Glutamatergic neuron (in vitro differentiated cells): ENCODE measurements at places on chromosomes 5 and 9. TPM values are rescaled to one million over a fixed set of nuclear protein-coding genes. Genes with fewer than 3 reads are reported as not detected.

The SH3GL2 gene
- total RNA-seq = 8.1 TPM

- H3K4me1 ChIP-seq = peaks cover 23% of the 10 kb centered on the region
- H3K27ac ChIP-seq = no peak overlapping the region
- no peak overlapping the region for H3K4me3 ChIP-seq
- peaks cover 9% of the 10 kb centered on the region for H3K27me3 ChIP-seq
- peaks cover 24% of the 10 kb centered on the region for H3K36me3 ChIP-seq
Measured at GRCh38 chr9:23603311-23603710, 222.7 kb downstream of the ELAVL2 start.

- DNase-seq = no peak
- H3K4me3 ChIP-seq = no peak overlapping the region
- no peak overlapping the region for H3K27ac ChIP-seq
- peaks cover 15% of the 10 kb centered on the region for H3K4me1 ChIP-seq
Measured at GRCh38 chr5:142221091-142221860, 103.5 kb downstream of the SPRY4 start.

The FXN gene
- 7.1 TPM for total RNA-seq

The PCDHA4 gene
- total RNA-seq = 29.7 TPM

The NIM1K gene
- 10.5 TPM for total RNA-seq

The CFAP77 gene
- not detected for total RNA-seq

DNA sequence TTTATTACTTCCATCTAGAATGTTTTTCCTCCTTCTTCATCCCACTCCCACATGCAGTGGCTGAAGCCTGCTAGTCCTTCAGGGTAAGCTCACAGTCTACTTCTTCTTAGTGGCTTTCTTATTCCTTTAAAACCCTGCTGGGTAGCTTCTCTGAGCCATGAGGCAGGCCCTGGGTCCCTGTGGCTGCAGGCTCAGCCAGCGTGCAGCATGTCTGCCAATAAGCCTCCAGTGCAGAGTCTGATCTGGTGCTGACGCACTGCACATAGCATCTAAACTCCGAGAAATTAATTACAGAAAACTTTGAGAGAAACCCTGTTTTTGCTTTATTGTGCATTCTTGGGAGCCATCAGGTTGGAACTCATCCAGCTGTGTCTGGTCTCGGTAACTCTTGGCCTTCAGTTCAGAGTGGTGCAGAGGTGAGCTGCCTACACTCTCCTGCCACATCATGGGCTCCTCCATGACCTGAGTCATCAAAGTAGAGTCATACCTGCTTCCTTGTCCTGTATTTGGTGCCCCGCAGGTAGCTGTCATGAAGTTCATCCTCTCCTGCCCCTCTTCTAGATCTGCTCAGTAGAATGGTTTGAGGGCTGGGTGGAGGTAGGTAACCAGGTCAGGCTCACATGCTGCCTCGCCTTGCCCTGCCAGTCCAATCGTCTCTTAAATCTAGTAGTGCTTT is 339.4 kb downstream of the KDM4C start:
- no peak overlapping the region for H3K4me3 ChIP-seq
- no peak for DNase-seq
- no peak overlapping the region for H3K27ac ChIP-seq
- H3K4me1 ChIP-seq = no peaks in the 10 kb centered on the region

DNA sequence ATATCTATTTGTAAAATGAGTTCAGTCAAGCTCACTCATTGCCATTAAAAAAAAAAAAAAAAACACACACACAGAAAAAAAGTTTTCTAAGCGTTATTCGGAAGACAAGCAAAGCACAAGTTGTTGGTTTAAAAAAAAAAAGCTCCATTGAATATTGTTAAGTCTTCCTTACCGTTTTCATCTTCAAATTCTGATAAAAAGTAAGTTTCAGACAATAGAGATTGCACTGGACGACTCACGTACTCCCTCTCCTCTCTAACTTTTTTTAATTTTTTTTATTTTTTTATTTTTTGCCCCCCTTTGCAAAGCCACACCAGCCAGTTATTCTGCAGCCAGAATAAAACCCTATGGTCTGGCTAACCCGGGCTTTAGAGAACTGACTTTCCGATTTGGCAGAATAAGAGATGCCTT is 544 bp downstream of the ADAMTS6 start:
- H3K27me3 ChIP-seq = peaks cover 1% of the 10 kb centered on the region
- H3K4me3 ChIP-seq = peak overlapping the region; percentile 91
- DNase-seq = no peak
- peak overlapping the region; percentile 3 for H3K27ac ChIP-seq

DNA sequence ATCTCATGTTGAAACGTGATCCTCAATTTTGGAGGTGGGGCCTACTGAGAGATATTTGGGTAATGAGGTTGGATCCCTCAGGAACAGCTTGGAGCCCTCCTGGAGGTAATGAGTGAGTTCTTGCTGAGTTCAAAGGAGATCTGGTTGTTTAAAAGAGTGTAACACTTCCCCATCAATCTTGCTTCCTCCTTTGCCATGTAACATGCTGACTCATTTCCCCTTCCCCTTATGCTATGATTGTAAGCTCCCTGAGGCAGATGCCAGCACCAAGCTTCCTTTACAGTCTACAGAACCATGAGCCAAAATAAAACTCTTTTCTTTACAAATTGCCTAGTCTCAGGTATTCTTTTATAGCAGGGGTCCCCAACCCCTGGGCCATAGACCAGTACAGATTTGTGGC is 352.3 kb downstream of the SLCO4C1 start:
- DNase-seq = no peak
- H3K36me3 ChIP-seq = no peaks in the 10 kb centered on the region
- no peaks in the 10 kb centered on the region for H3K27me3 ChIP-seq
- no peaks in the 10 kb centered on the region for H3K4me1 ChIP-seq
- no peak overlapping the region for H3K27ac ChIP-seq

- DNase-seq = no peak
- H3K27me3 ChIP-seq = peaks cover 2% of the 10 kb centered on the region
- no peak overlapping the region for H3K27ac ChIP-seq
- H3K4me3 ChIP-seq = no peak overlapping the region
Measured at GRCh38 chr5:149510136-149510535, 41.1 kb downstream of the CSNK1A1 start.

DNA sequence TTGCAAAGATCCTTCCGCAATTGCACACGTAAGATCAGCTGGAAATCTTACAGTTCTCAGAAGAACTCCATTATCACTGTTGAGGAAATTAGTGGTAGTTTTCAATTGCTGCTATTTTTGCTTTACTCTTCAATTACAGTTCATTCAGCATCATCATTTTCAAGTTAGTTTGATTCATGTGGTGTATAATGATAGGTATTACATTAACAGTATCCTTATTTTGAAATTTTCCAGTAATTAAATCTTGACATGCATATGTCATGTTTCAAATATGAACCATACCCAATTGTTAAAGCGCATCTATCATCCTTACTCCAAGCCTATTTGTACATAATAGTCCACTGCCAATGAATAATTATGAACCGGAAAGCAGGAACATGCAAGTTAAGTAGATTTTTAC is 60.3 kb downstream of the NR6A1 start:
- H3K4me1 ChIP-seq = no peaks in the 10 kb centered on the region
- H3K27me3 ChIP-seq = no peaks in the 10 kb centered on the region
- no peak overlapping the region for H3K27ac ChIP-seq

DNA sequence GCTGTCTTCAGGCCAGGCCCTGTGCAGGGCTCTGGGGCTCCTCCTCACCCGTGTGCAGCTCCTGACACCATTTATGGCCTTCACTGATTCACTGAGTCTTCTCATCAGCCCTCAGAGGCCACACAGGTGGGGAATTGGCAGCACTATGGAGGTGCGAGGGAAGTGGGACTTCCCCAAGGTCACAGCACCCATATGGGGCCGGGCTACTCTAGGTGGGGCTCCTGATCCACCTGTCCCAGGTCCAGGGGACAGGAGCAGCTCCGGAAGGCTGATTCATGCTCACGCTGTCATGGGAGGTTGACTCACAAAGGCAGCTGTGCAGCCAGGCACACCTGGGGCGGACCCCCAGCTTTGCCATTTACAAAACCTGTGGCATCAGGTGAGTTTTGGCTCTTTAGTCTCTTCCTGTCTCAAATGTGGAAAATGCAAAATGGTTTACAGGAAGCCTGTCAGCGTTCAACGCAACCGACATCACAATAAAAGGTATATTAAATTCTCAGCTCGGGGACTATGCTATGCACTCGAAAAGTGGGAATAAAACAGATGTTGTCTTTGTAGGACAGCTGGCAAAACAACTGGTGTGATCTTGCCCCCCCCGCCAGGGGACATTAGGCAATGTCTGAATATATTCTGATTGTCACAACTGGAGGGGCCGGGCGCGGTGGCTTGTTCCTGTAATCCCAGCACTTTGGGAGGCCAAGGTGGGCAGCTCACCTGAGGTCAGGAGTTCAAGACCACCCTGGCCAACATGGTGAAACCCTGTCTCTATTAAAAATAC is 15.0 kb downstream of the NAIF1 start:
- H3K27me3 ChIP-seq = peaks cover 1% of the 10 kb centered on the region
- no peak overlapping the region for H3K4me3 ChIP-seq
- DNase-seq = no peak

The TESK1 gene
- total RNA-seq = 28.7 TPM

DNA sequence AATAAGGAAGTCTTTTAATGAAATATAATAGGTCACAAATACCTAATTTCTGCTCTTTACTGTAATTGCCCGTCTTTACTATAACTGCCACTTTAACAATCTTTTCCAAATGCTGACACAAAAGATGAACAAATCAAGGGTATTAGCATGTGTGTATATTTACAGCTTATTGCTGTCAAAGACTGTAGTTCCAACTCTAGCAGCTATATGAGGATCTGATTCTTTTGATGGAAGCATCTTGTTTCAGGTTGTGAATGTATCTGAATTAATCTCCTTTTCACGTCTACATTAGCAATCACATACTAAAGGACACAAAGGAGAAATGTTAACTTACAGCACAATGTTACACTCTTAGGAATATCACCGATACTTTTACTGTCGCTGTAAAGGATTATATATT is 27.9 kb downstream of the RFX3 start:
- no peak for DNase-seq
- no peaks in the 10 kb centered on the region for H3K36me3 ChIP-seq
- H3K4me3 ChIP-seq = no peak overlapping the region
- H3K4me1 ChIP-seq = peaks cover 21% of the 10 kb centered on the region
- H3K27ac ChIP-seq = no peak overlapping the region
- no peaks in the 10 kb centered on the region for H3K27me3 ChIP-seq

DNA sequence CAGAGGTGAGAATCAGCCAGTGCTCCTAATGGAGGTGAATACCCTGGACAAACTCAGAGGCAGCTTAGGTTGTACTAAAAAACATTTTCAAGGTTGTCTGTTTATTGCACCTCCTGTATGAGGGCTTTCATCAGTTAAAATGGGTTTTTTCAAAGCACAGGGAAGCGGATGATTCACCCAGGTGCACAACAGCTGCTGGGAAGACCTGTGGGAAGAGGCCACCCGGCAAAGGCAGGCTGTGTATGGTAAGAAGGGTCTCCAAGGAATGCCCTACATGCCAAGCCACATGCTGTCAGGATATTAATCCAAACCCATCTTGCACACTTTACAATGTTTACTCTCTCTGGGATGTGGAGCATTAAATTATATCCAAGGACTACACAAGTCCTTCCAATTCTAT is 14.7 kb downstream of the SIL1 start:
- peaks cover 4% of the 10 kb centered on the region for H3K36me3 ChIP-seq
- peaks cover 4% of the 10 kb centered on the region for H3K27me3 ChIP-seq
- H3K27ac ChIP-seq = no peak overlapping the region
- peaks cover 54% of the 10 kb centered on the region for H3K4me1 ChIP-seq

The CDH12 gene
- total RNA-seq = 23.5 TPM

The ADAMTS12 gene
- 0.54 TPM for total RNA-seq

The MRPL50 gene
- total RNA-seq = 15.4 TPM

DNA sequence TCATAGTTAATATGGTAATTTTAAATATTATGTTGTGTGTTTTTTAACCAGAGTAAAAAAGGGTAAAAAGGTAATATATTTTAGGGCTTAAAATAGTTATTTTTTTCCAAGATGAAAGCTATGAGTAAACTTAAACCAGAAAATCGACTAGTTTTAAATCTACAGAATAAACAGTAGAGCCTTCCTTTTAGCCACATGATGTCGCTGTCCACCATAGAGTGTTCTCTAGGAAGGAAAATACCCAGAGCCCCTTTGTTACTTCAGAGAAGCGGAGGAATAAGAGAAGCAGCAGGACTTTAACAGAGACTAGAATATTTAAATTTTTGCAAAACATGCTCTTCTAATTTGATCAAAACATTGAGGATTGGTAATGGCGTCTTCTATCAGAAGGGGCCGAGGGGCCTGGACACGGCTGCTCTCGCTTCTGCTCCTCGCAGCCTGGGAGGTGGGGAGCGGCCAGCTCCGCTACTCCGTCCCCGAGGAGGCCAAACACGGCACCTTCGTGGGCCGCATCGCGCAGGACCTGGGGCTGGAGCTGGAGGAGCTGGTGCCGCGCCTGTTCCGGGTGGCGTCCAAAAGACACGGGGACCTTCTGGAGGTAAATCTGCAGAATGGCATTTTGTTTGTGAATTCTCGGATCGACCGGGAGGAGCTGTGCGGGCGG is at the start of gene PCDHA2:
TSS of gene PCDHA2 (plus strand) at position 258 of the 664 bp plus-strand sequence.
- H3K27me3 ChIP-seq = no peaks in the 10 kb centered on the region
- peaks cover 24% of the 10 kb centered on the region for H3K36me3 ChIP-seq
- no peak for DNase-seq
- peak within 1 kb of the TSS; percentile 93 for H3K4me3 ChIP-seq

The FGF18 gene
- 26.3 TPM for total RNA-seq

DNA sequence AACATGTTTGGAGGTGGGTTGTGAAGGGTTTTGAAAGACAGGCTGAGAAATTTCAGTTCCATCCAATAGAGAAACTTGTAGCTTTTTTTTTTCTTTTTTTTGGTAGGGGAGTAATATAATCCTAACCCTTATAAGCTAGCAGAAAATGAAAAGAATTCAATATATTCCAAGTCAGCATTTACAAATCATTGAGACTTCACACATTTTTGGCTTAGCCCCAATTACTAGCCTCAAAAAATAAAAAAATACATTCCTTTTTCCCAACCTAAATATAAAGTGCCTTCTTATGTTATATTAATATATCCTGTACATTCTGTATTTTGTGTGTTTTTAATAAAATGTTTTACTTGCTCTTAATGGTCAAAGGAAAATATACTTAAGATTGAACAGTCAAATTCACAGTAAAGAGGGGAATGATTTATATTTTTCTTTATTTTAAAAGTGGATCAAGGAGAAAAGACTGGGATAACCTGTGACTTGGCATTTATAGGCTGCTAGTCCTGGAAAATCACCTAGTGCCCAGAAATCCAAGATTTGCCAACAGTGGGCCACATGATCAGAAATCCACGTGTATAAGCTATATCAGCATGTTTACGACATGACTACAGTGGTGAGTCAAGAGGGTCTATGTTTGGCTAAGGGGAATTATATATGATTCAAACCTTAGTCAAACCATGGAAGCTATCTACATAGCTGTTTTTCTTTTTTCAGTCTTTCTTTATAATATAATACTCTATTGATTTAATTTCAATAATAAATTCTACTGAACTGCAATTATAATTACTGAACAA is 14.5 kb downstream of the HACD4 start:
- H3K27ac ChIP-seq = no peak overlapping the region
- DNase-seq = no peak
- H3K4me3 ChIP-seq = no peak overlapping the region
- H3K27me3 ChIP-seq = peaks cover 2% of the 10 kb centered on the region

The PCDHB13 gene
- 12.7 TPM for total RNA-seq

The PCDHB5 gene
- total RNA-seq = 72.2 TPM

- no peak for DNase-seq
- no peak overlapping the region for H3K4me3 ChIP-seq
- H3K4me1 ChIP-seq = no peaks in the 10 kb centered on the region
- H3K36me3 ChIP-seq = peaks cover 5% of the 10 kb centered on the region
Measured at GRCh38 chr5:67935908-67936566, 279.5 kb upstream of the PIK3R1 start.

GRCh38 chr5:125551246-125551645 is 804.8 kb upstream of the ZNF608 start:
- no peak for DNase-seq
- H3K4me3 ChIP-seq = no peak overlapping the region
- H3K27me3 ChIP-seq = peaks cover 3% of the 10 kb centered on the region
- H3K4me1 ChIP-seq = peaks cover 48% of the 10 kb centered on the region
